ENCODE measurements at places on chromosomes 12 and 14.
A peak's percentile ranks its signal among the peaks of the same experiment; 100 is the strongest.

DNA sequence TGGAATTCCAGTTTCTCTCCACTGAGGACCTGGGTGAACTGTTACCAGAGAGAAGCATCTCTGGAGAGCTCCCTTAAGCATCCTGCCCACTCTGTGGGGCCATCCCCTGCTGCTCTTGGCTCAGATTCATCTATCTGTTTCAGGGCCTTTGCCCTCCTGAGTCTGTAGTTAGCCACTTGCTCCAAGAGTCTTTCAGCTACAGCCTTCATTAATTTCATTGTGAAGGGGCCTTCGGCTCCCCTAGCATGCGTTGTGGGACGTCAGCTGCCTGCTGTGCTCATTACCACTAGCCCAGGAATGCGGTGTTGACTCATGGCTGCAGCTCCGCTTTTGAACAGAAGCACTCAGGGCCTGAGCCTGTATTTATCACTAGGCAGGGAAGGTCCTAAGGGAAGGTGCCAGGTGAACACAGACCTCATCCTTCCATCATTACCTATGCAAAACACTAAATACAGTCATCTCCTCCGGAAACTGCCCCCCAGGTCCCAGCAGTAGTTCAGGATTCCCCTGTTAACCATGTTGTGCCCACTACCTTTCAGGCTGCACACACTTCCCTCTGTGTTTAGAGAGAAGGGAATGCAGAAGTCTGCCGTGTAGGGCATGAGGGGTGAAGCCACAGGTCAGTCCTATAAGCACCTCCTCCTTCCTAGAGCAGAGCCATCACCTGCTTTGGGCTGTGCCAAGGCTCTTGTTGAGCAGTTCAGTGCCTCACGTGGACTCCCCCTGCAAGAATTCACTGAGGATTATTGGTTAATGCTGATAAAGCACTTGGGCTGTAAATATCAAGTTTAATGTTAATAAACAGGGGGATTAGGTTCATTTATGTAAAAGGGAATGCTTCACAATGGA is 191.4 kb downstream of the CACNA1C start:
- DNase-seq = no peak

- no peak for DNase-seq
Observed at GRCh38 chr12:20822925-20823324, 12.4 kb downstream of the SLCO1B3 start.

DNA sequence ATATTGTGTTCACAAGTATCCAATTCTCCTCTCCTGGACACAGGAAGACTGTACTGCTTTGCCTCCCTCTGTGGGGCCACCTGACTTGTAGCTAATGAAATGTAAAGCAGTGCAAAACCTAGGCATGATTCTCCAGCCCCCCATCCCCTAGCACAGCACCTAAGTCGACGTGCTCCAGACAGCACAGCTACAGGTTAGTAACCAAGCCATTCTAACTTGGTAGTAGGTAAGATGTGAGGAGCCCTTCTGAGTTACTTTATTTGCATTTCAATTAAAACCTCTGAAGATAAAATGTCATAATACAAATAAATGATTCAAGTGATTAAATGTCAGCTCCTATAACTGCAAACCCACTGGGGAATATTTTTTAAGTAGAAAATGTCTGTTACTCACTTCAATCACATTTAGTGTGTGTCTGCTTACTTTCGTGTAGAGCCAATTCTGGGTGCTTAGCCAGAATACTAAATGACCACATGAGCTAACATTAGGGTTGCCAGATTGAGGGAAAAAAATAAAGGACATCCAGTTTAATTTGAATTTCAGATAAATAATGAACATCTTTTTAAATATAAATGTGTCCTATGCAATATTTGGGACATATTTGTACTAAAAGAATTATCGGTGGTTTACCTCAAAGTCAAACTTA is 64.8 kb upstream of the HIF1A start:
- no peak for DNase-seq

GRCh38 chr12:49665384-49665783 is 41.8 kb downstream of the FMNL3 start:
- DNase-seq = no peak

GRCh38 chr12:53483979-53484377 is 15.3 kb downstream of the MAP3K12 start:
- no peak for DNase-seq

DNA sequence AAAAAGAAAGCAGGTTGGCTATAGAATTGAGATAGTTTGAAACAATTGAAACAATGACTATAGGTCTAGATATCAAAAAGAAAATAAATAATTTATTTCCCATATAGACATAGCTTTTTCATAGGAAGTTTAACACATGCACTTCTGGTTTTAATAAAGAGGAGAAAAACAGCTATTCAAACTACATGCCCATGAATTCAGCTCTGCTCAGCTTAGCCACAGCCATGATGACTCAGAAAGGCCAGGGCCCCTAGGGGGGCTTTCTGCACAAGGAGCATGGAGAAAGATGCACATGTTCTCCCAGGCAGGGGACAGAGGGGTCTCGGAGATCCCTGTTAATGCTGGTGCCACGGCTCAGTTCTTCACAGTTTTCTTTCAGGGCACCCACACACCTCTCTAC is 114.0 kb downstream of the GALC start:
- DNase-seq = no peak

- DNase-seq = no peak
Observed at GRCh38 chr12:68310370-68310769, 21.8 kb downstream of the MDM1 start.

GRCh38 chr12:104340177-104340576 is 36.6 kb downstream of the EID3 start:
- no peak for DNase-seq

GRCh38 chr14:105064721-105065143 is 498 bp downstream of the GPR132 start:
- peak; percentile 43 for DNase-seq

GRCh38 chr14:66603945-66604344 is 96.0 kb downstream of the GPHN start:
- no peak for DNase-seq

DNA sequence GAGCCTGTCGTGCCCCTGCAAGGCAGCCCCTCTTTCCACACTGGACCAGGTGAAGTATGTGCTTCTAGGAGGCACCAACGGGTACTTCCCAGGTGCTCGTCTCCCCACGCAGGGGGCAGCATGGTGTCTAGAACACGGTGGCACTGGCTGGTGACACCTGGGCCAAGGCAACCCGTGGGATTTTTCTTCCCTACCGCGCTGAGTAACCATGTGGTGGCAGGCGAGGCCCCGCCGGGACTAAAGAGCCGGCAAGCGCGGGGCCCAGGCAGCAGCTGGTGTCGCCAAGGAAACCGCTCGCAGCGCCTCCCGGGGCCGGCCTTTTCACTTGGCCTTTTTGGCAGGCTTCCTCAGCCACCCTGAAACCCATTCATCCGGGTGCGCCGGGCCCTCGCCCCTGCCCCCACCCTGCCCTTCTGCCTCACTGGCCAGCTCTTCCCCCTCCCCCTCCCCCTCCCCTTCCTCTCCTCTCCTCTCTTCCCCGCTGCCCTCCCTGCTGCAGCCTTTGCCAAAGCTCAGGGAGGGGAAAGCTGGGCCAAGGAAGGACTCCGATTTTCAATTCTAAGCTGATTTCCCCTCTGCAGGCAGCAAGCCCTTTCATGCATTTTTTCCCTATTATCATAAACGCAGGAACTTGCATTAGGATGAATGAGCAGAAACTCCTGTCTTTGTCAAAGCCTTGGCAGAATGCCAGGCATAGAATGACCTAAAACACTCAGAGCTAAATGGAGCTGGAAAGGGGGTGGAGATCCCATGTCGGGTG is 81.2 kb downstream of the IRF2BPL start:
- DNase-seq = peak; percentile 57

GRCh38 chr12:96906849-96907670 is at the start of gene NEDD1:
Gene NEDD1 (plus strand): TSS chr12:96907257. CDS start chr12:96909760, 2,503 bp downstream.
- DNase-seq = peak; percentile 81

DNA sequence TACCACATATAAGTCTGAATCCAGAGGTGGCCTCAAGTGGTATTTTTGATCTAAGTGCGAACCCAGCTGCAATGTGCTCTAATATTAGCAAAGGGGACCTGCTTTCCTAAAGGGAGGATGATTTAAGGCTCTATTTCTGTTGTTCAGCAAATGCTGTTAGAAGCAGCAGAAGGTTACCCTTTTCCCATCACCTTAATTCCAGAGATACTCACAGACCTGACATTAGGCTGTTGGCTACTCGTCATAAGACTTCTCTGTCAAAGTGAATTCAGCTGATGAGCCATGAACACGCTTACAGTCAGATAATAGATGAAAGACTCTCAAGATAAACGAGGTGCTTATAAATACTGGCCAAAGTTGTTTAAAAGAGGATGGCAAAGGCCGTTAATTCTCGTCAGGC is 308.7 kb upstream of the DDHD1 start:
- no peak for DNase-seq

DNA sequence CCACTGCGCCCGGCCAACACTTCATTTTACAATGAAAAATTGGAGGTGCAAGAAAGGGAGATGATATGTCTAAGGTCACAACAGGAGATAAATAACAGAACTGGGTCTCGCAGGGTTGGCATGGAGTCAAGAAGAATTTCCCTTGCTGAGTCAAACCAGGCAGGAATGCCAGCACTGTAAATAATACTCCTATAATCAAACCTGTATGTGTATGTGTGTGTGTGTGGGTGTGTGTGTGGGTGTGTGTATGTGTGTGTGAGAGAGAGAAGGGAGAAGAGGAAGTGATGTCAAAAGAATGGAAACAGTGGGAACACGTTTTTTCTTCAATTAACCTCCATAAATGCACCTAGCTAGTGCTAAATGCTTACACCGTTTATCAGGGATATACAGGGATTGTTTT is 70.4 kb downstream of the TMEM116 start:
- no peak for DNase-seq

GRCh38 chr14:70622111-70622712 is 19.5 kb upstream of the TTC9 start:
- DNase-seq = peak; percentile 34

- DNase-seq = peak; percentile 78
Observed at GRCh38 chr12:1791104-1791841, 29.1 kb upstream of the LRTM2 start.

DNA sequence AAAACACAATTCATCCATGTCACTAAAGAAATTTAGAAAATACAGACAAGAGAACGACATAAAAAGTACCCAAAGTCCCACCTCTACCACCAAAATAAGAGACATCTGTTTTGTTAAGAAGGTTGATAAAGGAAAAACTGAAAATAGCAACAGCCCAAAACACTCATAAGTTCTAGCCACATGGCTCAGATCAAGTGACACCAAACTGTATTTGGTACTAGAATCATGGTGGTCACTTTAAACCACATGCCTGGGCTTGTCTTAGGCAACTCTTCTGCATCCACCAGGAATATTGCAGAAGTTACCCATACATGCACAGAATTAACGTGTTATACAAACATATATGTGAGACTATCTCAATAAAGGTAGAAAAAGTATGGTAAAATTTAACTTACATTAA is 78.2 kb upstream of the GTF2A1 start:
- DNase-seq = no peak

GRCh38 chr12:6827982-6828780 is at the start of gene P3H3:
Gene P3H3 (plus strand): TSS chr12:6828407. CDS start chr12:6828441, 34 bp downstream.
- no peak for DNase-seq

GRCh38 chr12:89779090-89779489 is 70.5 kb upstream of the ATP2B1 start:
- DNase-seq = no peak

GRCh38 chr14:98976271-98976670 is 295.7 kb downstream of the BCL11B start:
- DNase-seq = no peak

- DNase-seq = no peak
Observed at GRCh38 chr12:85392508-85392907, 112.5 kb downstream of the ALX1 start.

DNA sequence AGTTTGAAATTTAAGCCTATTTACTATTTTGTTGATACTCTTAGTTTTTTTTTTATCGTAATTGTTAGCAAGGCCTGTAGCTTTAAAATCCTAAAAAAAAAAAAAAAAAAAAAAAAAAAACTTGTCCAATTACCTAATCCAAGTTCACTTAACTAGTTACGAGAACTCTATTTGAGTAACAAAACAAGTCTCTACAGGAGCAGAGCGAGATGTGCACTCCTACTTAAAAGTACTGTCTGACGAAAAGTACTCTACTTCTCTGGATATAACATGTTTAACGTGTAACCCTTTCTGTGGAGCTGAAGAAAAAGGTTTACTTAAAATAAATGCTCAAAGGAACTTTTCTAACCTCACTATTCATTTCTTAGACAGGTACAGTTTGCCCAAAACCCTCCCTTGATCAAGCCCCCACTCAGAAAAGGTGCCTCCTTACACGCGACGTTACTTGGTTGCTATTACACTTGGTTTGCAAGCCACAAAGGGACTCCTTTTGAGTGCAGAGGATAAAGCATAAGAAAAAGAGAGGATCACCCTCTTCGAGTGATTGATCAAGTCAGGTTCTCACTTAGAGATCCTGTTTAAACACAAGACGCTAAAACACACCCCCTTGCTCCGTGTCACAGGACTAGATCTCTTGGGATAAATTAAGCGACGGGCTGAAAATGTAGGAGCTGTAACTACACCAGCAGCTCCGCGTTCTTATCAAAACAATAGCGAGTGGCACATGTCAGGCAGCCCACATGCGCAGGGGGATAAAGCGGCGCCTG is 2.2 kb downstream of the BAZ1A start:
- DNase-seq = no peak

DNA sequence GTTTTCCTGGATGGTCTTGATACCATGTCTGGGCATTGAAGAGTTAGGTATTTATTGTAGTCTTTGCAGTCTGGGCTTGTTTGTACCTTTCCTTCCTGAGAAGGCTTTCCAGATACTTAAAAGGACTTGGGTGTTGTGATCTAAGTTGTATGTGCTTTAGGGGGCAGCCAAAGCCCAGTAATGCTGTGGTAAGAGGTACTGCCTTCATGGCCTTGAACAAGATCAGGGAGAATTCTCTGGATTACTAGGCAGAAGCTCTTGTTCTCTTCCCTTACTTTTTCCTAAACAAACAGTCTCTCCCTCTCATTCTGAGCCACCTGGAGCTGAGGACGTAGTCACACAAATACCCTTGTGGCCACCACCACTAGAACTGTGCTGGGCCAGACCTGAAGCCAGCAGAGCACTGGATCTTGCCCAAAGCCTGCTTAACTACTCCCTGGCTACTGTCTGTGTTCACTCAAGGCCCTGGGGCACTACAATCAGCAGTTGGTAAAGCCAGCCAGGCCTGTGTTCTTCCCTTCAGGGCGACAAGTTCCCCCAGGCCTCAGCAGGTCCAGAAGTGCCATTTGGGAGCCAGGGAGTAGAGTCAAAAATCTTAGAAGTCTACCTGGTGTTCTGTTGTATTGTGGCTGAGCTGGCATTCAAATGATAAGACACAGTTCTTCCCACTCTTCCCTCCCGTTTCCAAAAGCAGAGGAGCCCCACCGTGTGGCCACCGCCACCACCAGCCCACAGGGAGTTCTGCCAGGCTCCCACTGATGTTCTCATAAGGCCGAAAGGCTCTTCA is 11.4 kb downstream of the PRORP start:
- DNase-seq = no peak

- no peak for DNase-seq
Observed at GRCh38 chr12:6370576-6370935, 4.8 kb downstream of the SCNN1A start.
